ENCODE measurements at places on chromosomes 16 and 17.

DNA sequence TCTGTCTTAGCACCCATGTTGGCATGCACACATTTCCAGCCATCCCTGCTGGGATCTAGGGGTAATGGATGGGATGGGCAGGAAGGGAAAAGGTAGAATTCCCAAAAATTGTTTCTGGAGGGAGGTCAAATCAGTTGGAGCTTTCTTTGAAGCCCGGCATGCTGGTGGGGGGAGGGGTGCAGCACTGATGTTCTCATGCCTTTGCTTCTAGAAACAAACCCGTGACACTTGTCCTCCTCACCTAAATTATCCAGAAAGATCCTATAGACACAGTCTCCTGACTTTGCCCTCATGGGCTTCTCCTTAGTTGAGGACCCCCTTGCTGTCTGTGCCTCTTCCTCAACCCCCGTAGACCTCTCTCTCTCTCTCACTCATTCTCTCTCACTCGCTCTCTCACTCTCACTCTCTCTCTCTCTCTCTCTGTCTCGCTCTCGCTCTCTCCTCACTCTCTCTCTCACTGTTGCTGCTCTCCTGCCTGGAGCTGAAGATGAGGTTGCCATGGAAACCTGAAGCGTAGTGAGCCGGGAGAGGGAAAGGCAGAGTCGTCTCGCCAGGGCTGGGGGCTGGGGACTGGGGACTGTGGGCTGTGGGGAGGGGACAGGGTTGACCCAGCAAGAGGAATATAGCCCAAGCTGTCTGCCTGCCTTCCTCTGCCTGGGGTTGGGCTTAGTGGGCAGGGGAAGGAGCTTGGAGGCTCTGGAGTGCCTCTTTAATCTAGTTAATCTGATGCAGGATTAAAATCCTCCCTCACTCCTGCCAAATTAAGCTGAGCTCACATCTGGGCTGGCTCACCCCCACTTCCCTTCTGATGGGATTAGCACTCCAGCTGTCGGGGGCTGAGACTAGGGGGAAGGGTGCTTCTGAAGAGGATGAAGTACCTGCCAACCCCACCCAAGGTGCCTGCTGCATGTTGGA lies 16.1 kb downstream of the LASP1 start:
- H3K4me1 ChIP-seq: peaks cover 30% of the 10 kb centered on the region
- peak overlapping the region; percentile 39 for H3K27ac ChIP-seq
- H3K27me3 ChIP-seq: no peaks in the 10 kb centered on the region
- DNase-seq: no peak
- H3K4me3 ChIP-seq: no peak overlapping the region
- no peaks in the 10 kb centered on the region for H3K36me3 ChIP-seq

DNA sequence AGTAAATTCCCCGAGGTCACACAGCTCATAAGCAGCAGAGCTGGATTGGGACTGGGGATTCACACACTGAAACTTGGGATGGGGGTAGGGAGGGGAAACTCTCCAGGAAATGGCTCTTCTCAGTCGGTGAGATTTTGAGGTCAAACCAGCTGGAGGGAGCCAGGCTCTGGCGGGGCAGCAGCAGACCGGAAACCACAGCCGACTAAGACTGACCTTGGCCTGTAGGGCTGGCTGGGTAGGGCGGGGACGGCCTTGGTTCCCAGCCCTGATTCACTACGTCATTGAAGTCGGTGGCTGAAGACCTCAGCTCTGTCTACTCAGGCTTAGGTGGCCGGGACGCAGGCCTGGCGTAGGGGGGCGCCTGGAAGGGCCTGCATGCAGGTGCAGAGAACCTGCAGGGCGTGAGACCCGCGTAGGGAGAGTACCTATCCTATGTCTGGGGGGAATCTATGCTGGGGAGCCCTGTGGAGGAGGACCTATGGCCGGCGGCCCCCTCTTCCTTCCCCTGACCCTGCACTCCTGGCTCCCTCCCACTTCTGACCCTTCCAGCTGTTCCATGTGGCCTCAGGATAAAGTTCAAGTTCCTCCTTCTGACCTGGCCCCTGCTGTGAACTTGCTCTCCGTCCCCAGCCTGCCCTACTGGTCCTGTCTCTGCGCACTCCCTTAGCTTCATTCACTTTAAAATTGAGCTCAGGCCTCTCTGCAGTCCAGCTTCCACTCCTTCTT lies 11.9 kb upstream of the SLC4A1 start:
- no peak overlapping the region for H3K27ac ChIP-seq
- H3K36me3 ChIP-seq: no peaks in the 10 kb centered on the region
- H3K4me1 ChIP-seq: no peaks in the 10 kb centered on the region
- DNase-seq: peak; percentile 32
- H3K27me3 ChIP-seq: no peaks in the 10 kb centered on the region

DNA sequence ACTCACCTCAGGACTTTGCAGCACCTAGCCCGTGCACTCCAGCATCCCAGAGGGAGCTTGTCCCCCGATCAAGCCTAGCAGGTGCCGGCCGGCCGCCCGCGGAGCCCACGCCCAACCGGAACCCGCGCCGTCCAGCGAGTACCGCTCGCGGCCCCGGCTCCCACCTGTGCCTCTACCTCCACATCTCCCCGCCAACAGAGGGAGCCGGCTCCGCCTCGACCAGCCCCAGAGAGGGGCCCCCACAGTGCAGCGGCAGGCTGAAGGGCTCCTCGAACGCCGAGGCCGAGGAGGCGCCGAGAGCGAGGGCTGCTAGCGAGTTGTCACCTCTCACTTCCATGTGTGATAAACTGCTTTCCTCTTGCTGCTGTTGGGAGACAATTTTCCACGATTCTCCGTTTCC lies 41.1 kb upstream of the DHRS7B start:
- no peaks in the 10 kb centered on the region for H3K36me3 ChIP-seq
- H3K27ac ChIP-seq: no peak overlapping the region
- no peak overlapping the region for H3K4me3 ChIP-seq
- H3K27me3 ChIP-seq: no peaks in the 10 kb centered on the region

DNA sequence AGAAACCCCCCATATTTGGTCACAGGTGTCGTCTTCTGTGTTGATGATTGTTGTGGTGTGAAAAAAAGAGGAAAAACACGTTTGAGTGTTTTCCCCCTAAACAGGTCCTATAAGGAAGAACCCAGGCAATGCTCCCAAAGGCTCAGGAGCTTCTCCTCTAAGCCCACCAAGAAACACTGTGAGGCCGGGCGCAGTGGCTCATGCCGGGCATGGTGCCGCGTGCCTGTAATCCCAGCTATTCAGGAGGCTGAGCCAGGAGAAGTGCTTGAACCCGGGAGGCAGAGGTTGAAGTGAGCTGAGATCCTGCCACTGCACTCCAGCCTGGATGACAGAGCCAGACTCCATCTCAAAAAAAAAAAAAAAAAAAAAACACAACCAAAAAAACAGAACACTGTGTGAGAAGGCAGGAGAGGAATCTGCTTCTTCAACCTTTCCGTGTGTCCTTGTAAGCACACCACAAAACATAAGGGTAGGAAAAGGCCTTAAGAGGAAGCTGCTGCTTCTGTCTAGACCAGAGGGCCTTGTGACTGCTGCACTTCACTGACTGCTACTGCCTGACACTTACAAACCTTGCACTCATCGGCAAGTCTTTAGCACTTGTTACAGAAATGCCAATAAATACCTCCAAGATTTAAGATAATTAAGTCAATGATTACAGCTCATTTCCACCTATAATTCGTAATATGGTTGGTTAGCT lies 9.3 kb downstream of the JPT1 start:
- H3K4me1 ChIP-seq: no peaks in the 10 kb centered on the region
- H3K27me3 ChIP-seq: no peaks in the 10 kb centered on the region
- H3K36me3 ChIP-seq: no peaks in the 10 kb centered on the region
- DNase-seq: no peak

- peaks cover 23% of the 10 kb centered on the region for H3K4me1 ChIP-seq
- H3K4me3 ChIP-seq: no peak overlapping the region
- H3K27ac ChIP-seq: peak overlapping the region; percentile 92
- peak; percentile 67 for DNase-seq
These were observed 2.6 kb downstream of the CAMKK1 start for GRCh38 chr17:3890082-3890877.

GRCh38 chr16:27514806-27515205 lies 34.9 kb downstream of the GTF3C1 start:
- H3K4me1 ChIP-seq: no peaks in the 10 kb centered on the region
- no peaks in the 10 kb centered on the region for H3K36me3 ChIP-seq
- no peak overlapping the region for H3K27ac ChIP-seq
- H3K27me3 ChIP-seq: no peaks in the 10 kb centered on the region
- H3K4me3 ChIP-seq: no peak overlapping the region

GRCh38 chr17:27946513-27946912 lies 53.3 kb upstream of the LYRM9 start:
- no peak overlapping the region for H3K27ac ChIP-seq
- no peaks in the 10 kb centered on the region for H3K36me3 ChIP-seq
- H3K4me3 ChIP-seq: no peak overlapping the region
- DNase-seq: no peak

- H3K27ac ChIP-seq: no peak overlapping the region
- no peaks in the 10 kb centered on the region for H3K27me3 ChIP-seq
- H3K4me3 ChIP-seq: no peak overlapping the region
- DNase-seq: no peak
- H3K36me3 ChIP-seq: no peaks in the 10 kb centered on the region
These were observed 154.1 kb upstream of the CDC42EP4 start for GRCh38 chr17:73465953-73466230.

DNA sequence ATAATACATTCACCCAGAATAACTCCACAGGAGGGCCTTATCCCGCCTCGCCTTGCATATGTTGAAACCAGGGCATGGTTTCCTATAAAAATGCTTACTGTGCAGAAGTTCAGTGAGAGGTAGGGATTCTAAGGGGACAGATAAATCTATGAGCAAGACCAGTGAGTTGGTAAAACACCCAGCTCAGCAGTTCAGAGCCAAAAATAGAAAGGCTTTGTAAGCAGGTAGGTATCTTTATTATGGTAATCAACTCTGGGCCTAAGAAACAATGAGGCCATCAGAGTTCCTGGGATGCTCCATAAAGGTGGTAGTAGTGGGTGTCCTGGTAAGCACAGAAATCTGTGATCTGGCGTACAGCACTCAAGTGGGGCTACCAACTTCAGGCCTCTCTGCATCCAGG lies 549.4 kb upstream of the CDH5 start:
- H3K36me3 ChIP-seq: no peaks in the 10 kb centered on the region
- H3K27ac ChIP-seq: no peak overlapping the region
- H3K4me3 ChIP-seq: no peak overlapping the region
- no peaks in the 10 kb centered on the region for H3K4me1 ChIP-seq

GRCh38 chr17:6088141-6088540 lies 18.0 kb downstream of the WSCD1 start:
- no peaks in the 10 kb centered on the region for H3K27me3 ChIP-seq
- DNase-seq: no peak
- H3K4me1 ChIP-seq: no peaks in the 10 kb centered on the region
- no peaks in the 10 kb centered on the region for H3K36me3 ChIP-seq
- H3K4me3 ChIP-seq: no peak overlapping the region
- no peak overlapping the region for H3K27ac ChIP-seq

DNA sequence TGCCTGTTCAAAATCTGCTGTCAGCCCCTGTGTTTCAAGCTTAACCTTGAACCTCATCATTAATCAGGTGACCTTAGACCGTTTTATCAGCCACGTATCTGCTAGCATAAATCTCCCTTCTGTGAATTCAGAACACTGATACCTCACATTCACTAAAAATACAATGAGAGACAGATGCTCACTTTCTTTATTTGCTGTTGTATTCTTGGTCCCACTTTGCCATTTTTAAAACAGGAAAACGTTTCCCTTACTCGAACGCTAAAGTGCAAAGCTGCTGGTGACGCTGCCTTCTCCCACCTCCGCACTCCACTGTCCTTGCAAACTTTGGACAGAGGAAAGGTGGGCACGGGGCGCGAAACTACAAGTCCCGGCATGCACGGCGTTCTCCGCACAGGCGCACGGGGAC lies 220 bp upstream of the ARHGAP44 start:
- H3K4me1 ChIP-seq: no peaks in the 10 kb centered on the region
- no peaks in the 10 kb centered on the region for H3K27me3 ChIP-seq
- peak overlapping the region; percentile 55 for H3K27ac ChIP-seq

GRCh38 chr17:75129576-75129975 lies 2.0 kb downstream of the NT5C start:
- no peaks in the 10 kb centered on the region for H3K36me3 ChIP-seq
- H3K4me1 ChIP-seq: no peaks in the 10 kb centered on the region
- no peak for DNase-seq
- H3K27me3 ChIP-seq: no peaks in the 10 kb centered on the region

DNA sequence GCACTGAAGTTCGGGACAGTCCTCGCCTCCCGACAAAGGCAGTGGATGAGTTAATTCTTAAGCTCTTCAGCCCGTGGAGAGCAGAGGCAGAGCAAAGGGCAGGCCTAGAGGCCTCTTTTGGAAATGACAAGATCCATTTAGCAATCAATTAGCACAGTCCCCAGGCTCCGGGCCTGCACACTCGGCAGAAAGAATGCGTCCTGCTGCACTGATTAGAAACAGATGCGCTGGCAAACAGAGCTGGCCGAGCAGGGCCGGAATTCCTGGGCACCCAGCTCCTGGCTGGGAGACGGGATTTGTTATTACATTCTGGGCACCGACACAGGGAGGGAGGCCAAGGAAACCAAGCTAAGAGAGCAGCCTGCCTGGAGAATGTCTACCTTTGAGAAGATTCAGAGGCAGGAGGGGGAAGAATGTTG lies 162.9 kb downstream of the COPRS start:
- H3K36me3 ChIP-seq: no peaks in the 10 kb centered on the region
- no peak overlapping the region for H3K4me3 ChIP-seq
- H3K27ac ChIP-seq: peak overlapping the region; percentile 71
- peak; percentile 79 for DNase-seq

- no peaks in the 10 kb centered on the region for H3K36me3 ChIP-seq
- H3K27me3 ChIP-seq: no peaks in the 10 kb centered on the region
These were observed 23.3 kb downstream of the NOS2 start for GRCh38 chr17:27776882-27777624.

DNA sequence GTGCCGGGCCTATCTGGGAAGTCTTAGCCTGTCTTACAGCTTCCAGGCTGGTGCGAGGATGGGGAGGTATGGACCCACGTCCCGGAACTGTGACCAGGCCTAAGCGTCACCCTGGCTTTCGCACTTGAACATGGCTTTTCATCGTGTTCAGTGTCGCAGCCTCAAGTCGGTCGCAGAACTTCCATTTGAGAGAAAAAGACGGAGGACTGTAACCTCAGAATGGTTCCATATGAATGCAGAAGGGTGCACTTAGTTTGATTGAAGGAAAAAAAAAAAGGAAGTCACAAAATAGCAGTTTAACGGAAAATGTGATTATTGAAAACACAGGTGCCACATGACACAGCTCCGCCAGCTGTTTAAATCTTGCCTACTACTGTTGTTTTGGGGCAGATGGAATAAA lies 30.2 kb upstream of the JPT2 start:
- no peaks in the 10 kb centered on the region for H3K4me1 ChIP-seq
- no peaks in the 10 kb centered on the region for H3K27me3 ChIP-seq
- no peak overlapping the region for H3K4me3 ChIP-seq
- H3K27ac ChIP-seq: no peak overlapping the region
- no peak for DNase-seq
- no peaks in the 10 kb centered on the region for H3K36me3 ChIP-seq

DNA sequence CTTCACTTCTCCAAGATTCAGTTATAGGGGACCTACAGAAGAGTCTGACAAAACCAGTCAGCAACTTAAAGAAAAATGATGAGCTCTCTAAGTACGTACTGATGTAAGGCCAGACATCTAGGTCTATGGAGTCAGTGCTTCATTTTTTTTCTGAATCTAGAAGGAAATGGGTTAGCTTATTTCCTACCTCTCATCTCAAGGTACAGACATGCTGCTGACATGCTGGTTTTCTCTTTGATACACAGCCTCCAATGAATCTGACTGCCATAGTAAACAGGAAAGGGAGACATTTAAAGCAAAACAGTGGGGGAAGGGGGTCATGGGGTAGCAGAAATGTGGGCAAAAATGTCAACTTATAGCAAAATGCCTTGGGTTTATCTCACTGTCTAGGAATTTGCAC lies 16.4 kb downstream of the CDR2 start:
- H3K27me3 ChIP-seq: no peaks in the 10 kb centered on the region
- H3K4me1 ChIP-seq: no peaks in the 10 kb centered on the region
- peak overlapping the region; percentile 21 for H3K27ac ChIP-seq
- no peak overlapping the region for H3K4me3 ChIP-seq

Data from breast epithelium (tissue), 4 donors.